ENCODE measurements at places on chromosomes 2 and 18.

DNA sequence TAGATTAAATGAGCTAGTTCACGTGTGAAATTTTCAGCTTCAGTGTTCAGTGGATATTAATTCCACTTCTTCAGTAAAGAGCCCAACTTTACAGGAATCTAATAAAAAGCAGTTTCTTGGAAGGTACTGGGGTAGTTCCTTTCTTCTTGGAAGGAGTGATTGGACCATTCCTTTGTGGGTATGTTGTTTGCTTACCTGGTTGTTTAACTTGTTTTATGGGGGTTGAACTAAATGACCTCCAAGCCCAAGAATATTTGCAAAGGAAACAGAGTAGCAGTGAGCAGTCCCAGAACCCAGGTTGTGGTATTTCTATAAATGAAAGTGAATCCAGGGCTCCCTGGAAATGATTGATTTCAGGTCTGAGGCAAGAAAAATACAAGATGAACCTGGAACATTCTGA is 31.4 kb downstream of the KCNJ13 start:
- no peak for DNase-seq

- no peak for DNase-seq
These were observed 148.2 kb downstream of the GLI2 start for GRCh38 chr2:120883607-120884440.

DNA sequence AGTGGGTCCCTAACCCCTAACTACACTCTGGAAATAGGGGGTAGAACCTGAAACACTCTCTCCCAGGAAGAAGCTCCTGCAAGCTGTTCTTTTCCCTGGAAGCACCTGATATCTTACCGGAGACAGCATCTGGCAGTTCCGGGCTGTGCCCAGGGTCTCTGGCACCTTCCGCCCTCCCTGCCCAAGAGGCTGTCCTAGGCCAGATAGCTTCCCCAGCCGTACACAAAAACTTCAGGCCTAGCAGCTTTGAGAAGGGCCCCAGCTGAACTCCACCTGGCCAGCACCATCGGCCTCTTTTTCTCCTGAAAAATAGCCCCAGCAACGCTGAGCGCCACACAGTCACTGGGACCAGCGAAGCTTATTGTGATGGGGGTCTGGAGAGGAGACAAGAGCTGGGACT is 9.7 kb downstream of the OSR1 start:
- no peak for DNase-seq

- DNase-seq = no peak
These were observed 337.2 kb downstream of the NBAS start for GRCh38 chr2:15223887-15224286.

- no peak for DNase-seq
These were observed 420.5 kb downstream of the NRXN1 start for GRCh38 chr2:50611351-50611871.

- DNase-seq = no peak
These were observed 577 bp downstream of the EHBP1 start for GRCh38 chr2:62705859-62706720.

- DNase-seq = no peak
These were observed 27.1 kb downstream of the RAB31 start for GRCh38 chr18:9735238-9735637.

DNA sequence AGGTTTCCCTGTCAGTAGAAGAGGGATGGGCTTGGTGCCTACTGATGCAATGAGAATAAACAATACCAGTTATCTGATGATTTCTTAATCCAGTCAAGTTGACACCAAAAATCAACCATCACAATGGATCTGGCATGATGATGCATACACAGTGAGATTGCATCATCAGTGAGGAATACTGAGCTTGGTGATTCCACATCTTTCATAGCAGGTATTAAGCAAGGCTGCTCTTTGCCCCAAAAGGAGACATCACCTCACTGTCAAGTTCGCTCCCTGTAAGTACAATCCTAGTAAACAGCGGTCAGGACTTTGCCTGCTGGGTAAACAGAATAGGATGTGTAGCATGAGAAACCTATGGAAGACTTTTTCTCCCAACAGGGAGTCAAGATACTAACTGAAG is 282.7 kb upstream of the CDH2 start:
- DNase-seq = no peak

GRCh38 chr2:177568893-177569292 is 176.3 kb downstream of the AGPS start:
- no peak for DNase-seq

- no peak for DNase-seq
These were observed 139.9 kb downstream of the LRRC30 start for GRCh38 chr18:7370802-7371201.

DNA sequence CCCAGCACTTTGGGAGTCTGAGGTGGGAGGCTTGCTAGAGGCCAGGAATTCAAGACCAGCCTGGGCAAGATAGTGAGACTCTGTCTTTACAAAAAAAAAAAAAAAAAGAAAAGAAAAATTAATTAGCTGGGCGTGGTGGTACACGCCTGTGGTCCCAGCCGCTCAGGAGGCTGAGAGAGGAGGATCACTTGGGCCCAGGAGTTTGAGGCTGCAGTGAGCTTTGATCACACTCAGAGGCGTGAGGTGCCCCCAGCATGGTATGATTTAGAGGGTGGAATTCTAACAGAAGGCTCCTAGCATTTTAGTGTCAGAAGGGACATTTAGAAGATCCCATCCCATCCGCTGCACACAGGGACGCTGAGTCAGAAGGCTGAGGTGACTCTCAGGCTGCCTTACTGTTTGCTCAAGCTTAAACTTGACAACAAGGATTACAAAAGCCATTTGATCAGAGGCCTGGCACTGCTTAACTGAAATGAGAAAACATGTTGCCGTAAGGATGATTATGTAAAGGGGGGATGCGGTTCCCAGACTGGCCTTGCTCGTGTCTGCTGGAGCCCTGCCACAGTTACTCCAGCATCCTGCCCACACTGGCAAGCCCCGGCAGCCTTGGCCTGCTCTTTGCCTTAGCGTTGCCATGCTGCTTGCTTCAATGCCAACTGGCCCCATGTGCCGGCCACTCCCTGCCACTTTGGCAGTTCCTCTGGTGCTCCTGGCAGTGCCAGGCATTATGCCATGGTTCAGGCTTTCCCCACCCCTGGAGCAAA is 45.6 kb upstream of the SLC1A4 start:
- no peak for DNase-seq

- no peak for DNase-seq
These were observed 14.0 kb downstream of the CAPN10 start for GRCh38 chr2:240600451-240600961.

DNA sequence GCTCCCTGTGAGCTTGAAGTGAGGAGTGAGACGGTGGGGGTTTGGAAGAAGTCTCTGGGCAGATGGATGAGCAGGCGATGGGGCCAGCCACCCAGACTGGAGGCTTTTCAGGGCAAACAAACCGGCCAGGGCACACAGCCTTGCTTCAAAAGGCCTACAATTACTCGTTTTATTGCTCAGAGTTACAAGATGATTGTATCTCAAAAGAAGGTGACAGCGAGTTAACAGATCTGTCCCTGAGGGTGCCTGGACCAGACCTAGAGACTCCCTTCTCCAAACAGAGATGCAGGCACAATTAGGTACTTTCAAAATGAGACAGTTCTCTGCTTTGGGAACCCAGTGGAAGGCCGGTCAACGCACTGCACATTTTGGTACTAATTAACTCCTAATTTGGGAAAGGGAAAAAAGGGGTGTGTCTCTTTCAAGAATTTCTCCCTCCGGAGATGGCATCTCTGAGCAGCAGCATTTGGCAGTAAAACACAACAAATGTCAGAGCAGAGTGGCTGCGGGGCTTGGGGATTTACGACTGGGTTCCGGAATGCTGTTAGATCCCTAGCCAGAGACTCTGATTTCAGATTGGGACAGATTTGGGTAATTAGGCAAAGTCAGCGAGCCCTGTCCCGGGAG is 226.7 kb downstream of the TTC32 start:
- DNase-seq = no peak

DNA sequence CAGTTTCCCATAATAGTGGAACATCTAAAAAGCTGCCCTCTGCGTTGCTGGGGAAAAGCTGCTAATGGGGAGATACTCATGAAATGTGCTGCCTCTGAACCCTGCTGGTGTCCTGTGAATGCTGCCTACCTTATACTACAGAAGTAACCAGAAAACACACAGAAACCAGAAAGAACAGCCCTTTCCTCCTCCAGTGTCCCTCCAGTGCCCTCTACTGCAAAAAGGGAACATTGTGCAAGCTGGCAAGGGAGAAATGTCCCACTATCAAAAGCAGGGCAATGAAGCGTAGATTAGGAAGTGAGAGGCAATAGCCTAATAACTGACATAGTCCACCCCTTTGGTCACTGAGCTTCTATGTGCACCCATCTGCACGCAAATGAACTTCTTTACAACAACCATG is 162.7 kb upstream of the ETAA1 start:
- no peak for DNase-seq

GRCh38 chr18:69948256-69948655 is 583 bp upstream of the CD226 start:
- no peak for DNase-seq

DNA sequence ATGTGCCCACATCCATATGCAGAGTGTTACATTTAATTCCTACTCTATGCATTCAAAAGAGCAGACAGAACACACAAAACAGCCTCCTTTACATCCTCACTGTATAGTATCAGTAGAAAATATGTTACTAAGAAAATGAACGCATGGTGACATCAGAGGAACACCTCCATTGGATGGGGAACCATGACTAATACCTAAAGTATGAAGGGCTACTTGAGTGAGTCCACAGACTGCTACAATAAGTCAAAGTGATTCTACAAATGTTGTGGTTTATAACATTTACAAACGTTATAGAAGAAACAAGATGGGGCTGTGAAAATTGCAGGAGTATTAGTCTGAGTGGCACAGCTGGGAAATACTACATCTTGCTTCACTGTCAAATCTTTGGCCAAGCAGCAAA is 1830.9 kb upstream of the PIK3C3 start:
- no peak for DNase-seq

- no peak for DNase-seq
These were observed 24.2 kb upstream of the ARL5A start for GRCh38 chr2:151852260-151853069.

DNA sequence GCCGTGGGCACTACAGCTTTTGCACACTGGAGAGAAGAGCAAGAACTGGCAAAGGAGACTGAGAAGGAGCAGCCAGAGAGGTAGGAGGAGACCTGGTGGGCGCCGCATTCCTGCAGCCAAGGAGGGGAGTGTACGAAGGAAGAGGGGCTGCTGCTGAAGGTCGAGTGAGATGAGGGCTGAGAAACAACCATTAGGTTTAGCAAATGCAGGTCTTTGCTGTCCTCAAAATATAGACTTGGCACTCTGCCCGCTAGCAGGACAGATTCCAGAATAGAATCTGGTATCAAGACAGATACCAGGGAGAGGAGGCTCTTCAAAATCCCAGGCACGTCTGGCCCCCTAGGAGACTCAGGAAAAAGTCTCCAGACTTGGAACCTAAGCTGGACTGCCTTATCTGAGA is 83.0 kb downstream of the TGOLN2 start:
- no peak for DNase-seq

- no peak for DNase-seq
These were observed 16.7 kb upstream of the LAPTM4A start for GRCh38 chr2:20067992-20068584.

DNA sequence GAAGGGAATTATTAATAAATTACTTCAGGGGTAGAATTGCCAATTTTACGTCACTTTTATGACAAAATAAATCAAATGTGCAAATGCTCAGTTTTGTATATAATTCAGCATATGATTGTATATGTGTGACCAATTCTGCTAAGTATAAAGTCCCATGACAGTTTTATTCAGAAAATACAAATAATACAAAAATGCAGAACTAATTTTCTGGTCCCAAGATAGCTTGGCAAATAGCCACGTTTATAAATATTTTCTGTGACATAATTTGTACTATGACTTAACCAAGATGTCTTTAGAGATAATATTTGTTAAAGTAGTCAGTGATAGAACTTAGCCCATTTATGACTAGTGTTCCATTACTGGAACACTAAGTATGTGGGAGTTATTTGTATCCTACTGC is 24.2 kb upstream of the CAB39 start:
- no peak for DNase-seq

Measured in activated naive CD4-positive, alpha-beta T cell treated with anti-CD3 and anti-CD28 coated beads, Interleukin-2, amount 50 U/mL, for 72 hours (primary cell).